CD4-positive, alpha-beta T cell treated with Interleukin-17A for 1 hour (primary cell): ENCODE measurements at places on chromosomes 2 and 18.

GRCh38 chr18:46253498-46253897 lies 149.3 kb downstream of the HAUS1 start:
- no peak for DNase-seq

DNA sequence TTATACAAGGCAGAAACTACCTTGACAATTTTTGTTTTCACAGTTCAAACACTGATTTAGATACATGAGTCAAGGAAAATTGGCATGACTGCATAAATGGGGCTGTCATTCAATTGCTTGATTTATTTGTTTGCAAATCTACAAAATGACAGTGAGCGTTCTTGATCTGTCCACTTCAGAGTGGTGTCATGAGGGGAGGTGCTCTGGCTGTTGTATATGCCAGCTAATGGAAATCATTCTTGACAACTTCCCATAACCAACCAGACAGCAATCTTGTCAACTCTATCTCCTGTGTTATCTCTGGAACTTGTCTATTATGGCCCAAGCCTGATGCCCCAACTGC lies 120.6 kb upstream of the UGP2 start:
- DNase-seq: no peak

DNA sequence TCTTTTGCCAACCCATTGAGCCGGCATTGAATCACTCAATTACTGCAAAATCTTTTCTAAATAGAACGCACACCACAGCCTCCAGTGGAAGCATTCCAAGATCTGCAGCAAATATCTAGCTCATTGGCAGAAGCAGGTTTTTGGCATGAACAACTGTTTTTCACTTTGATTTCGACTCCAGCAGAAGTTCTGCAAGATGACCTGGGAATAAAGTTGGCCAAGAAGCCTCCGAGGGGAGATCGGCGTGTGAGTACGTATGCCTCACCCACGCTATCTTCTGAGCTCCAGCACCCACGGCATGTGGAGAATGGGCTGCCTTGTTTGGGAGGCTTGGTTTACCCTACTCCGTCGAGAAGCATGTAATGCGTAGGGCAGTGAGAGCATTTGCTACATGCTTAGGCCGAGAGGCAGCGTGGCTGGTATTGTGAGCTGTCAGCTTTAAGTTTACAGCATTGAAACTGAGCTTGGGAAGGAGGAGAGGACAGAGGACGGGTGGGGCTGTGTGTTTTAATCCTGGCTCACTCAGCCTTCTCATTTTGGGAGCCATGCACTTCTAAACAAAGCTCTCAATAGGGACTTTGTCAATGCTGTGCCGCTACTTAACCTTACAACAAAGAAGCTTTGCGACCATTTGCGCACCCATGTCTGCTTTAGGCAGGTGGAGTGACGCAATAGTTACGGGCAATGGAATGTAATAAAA lies 10.5 kb downstream of the PCARE start:
- DNase-seq: no peak

DNA sequence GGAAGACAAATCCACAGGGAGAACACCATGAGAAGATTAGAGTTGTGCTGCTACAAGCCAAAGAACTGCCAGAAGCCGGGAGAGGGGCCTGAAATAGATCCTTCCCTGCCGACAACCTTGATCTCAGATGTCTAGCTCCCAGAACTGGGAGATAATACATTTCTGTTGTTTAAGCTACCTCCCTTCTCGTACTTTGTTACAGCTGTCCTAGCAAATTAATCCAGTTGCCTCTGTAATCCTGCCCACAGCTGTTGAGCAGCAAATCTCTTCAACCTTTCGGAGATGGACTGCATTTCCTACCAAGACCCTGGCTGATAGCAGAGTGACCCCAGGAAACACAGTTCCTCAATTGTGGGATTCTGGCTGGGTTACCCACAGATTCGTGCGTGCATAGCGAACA lies 2.6 kb upstream of the TBC1D8 start:
- no peak for DNase-seq

DNA sequence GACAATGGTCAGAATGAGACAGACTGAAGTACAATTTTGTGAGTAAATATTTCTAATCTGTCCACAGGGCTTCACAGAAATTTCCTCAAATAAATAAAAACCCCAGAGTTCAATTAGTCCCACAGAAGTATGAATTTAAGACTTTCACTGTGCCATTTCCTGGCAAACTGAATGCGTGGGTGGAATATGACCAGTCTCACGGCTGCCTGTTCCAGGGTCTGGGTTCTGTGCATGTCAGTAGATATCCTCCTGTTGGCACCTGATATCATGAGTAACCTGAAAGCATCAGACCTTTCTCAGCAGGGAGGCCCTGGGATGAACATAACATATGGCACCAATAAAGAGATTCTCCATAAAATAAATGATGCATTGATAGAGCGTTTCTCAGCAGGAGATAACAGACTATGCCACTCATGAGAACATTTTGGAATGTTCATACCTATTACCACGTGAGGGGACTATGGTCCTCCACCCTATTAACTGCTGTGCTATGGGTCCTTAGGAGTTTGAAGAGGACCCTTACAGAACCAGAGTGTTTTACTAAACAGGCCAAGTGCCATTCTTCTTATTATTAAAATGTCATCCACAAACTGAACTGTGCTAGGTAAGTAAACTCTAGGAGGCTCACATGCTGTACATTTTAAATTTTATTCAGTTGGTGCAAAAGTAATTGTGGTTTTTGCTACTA lies 10.6 kb upstream of the MALL start:
- no peak for DNase-seq

DNA sequence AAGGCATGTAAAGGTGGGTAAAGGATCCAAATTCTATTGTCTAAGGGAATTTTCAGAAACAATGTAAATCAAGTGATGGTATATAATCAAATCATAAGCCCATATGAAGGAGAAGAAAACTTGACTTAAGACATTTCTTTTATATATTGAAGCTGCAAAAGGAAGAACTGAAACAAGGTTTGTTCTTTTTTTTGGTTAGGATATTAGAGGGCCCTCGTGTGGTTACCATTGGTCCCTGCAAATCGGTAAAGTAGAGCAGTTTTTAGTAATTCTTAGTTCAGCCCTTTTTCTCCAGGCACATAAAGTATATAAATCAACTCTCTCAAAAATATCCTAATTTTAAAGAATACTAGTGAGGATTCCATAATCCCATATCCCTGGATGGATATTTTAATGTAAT lies 105.6 kb upstream of the STK17B start:
- DNase-seq: peak; percentile 72

- no peak for DNase-seq
Measured at GRCh38 chr2:68193787-68194372, 36.2 kb downstream of the PNO1 start.

DNA sequence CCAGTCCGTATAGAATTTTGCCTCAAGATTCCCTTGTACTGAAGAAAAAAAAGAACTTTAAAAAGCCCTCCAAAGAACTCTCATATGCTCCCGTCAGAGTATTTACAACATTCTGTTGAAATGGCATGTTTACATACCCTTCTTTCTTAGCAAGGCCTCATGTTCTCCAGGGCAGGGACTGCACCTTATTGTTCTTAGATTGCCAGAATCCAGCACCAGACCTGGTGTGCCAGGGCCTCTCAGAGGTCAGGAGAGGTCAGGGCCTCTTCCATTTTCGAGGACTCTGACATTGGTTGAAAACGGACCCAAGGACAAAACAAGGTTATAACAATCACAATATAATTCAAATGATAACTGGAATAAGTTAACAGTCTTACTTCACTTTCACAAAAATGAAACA lies 78.2 kb downstream of the TNP1 start:
- DNase-seq: no peak

DNA sequence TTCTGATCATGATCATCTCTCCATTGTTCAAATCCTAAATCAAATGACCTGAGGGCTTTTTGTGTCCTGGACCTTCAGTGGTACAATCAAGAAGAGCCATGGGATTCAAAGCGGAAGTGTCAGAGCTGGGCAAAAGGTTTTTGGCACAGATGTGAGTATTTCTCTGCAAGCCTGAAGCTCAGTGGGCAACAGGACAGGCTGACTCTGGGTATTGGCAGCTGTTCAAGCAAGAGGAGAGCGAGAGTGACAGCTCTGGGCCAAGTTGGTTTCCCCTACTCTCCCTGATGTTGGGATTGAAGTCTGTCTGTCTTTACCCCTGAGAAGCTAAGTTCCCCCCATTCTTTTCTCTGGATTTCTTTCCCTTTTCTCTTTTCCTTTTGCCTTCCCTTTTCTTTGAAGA lies 33.3 kb downstream of the DSEL start:
- DNase-seq: no peak

DNA sequence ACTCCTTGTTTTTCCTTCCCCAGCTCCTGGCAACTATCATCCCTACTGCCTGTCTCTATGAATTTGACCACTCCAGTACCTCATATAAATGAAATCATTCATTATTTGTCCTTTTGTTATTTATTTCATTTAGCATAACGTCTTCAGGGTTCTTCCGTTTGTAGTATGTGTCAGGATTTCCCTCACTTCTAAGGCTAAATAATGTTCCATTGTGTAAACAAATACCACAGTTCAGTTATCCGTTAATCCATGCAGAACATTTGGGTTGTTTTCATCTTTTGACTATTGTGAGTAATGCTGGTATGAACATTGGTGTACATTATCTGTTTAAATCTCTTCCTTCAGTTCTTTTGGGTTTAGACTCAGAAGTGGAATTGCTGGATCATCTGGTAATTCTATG lies 18.8 kb downstream of the DYNC2LI1 start:
- DNase-seq: no peak

DNA sequence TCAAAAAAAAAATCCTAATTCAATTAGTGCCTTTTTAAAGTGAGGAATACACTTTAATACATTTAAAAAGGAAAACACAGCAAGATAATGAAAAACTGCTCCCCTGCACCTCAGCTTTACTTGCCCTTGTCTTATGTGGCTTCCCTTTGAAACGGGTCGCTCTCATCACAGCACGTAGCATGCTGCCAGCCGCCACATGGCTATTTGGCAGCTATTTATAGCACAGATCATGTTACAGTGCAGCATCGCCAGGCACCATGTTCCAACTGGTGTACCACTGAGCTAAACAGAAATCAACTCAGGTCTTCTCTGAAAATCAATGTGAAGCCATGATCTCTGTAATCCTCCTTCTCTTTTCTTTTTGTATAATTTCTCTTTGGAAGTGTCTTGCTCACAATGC lies 65.1 kb downstream of the TMEM182 start:
- DNase-seq: no peak

GRCh38 chr2:20689428-20690264 lies 22.7 kb downstream of the GDF7 start:
- DNase-seq: no peak

DNA sequence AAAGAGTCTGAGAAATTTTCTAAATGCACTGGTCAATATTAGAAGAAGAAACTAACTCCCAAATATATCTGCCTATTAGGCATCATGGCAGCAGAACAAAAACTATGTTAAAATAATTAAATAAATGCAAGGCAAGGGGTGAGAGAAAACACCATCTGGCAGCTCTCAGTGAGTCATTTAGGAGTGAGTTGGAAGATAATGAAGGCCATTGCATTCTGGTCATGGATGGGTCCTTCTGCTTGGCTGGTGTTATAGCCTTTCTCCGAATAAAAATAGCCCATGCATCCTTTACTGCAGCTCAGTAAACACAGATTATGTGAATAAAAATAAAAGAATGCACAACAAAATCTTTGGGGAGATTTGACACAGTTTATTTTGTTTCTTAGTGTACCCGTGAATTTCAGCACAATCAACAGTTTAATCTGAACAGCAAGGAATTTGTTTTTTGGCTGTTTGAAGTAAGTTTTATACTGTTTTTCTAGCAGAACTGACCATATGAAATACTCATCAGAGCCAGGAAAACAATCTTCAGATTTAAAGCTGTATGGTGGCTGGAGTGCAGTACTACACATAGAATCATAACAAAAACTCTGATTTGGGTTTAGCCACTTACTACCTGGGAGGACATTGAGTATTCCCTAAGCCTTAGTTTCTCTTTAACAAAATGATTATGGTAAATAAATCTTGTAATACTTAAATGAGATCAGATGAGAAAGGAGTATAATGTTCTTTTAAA lies 225.1 kb upstream of the ITGA4 start:
- DNase-seq: no peak

- no peak for DNase-seq
Measured at GRCh38 chr18:2180586-2180985, 390.7 kb downstream of the METTL4 start.

- no peak for DNase-seq
Measured at GRCh38 chr2:24853996-24854395, 60.8 kb downstream of the CENPO start.

DNA sequence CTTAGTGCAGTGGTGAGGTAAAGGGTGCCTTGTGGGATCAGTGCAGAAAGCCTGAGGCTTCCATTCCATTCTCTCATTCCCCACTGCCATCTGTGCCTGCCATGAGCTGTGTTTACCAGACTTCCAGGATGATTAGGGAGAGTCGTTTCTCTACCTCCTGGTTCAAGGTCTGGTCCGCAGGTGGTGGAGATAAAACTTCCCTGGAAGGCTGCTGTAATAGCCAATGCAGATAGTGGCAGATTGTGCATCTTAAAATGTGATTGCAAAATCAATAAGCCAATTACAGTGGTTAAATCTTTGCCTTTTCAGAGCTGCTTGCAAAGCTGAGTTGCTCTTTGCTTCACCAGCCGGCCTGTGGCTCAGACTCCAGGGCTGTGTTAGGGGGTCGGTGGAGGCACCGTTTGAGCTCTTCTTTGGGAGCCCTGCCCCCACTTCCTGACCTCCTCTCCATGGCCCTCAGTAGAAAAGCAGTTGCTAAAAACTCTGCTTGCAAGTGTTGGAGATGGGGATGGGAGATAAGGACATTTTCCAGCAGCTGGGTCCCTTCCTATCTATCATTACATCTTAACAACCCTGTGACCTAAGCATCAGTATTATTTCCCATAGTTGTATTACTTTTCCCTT lies 95.2 kb upstream of the HS6ST1 start:
- DNase-seq: no peak

GRCh38 chr2:105885456-105885855 lies 140.7 kb downstream of the NCK2 start:
- DNase-seq: no peak

DNA sequence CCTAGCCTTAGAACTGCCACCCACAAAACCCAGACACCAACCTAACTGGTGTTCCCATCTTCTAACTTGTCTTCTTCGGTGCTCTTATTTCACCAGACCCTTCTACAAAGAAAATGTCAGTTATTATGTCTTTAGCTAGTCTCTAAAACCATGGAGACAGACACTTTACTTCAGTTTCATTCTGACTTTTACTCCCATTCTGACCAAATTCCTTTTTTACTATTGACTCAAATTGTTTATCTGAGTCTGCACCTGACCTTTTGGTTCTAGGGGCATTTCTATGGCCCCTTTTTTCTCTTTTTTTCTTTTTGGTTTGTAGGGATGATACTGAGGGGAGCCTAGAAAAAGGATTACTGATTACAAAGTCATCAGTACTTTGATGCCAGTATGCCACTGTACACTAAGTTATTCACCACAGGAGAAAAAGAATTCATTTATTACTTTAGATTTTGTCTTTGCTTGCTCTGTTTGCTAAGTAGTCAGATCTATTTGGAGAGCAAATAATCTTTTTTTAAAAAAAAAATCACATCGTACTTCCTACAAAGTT lies 6.8 kb upstream of the SLC1A4 start:
- DNase-seq: no peak

GRCh38 chr2:109225170-109225782 lies 96.3 kb downstream of the SH3RF3 start:
- DNase-seq: no peak
